ENCODE measurements at places on chromosomes 16 and 17. TPM values are rescaled to one million over a fixed set of nuclear protein-coding genes. Genes with fewer than 3 reads are reported as not detected.

Gene ZNF469
- total RNA-seq: 0.35 TPM

Gene ABCC3
- 250 TPM for total RNA-seq

Gene LITAFD
- total RNA-seq: not detected

Gene BRICD5
- total RNA-seq: 1.7 TPM

Gene KRTAP4-5
- not detected for total RNA-seq

Gene IRX3
- 14.6 TPM for total RNA-seq

Gene CD300C
- total RNA-seq: not detected

Gene CALB2
- not detected for total RNA-seq

Gene CYB561
- total RNA-seq: 29.0 TPM

Gene TACO1
- total RNA-seq: 15.4 TPM

Gene COQ7
- 28.1 TPM for total RNA-seq

Gene DPEP2NB
- not detected for total RNA-seq

Gene MPV17L
- 4.2 TPM for total RNA-seq

Gene PERCC1
- not detected for total RNA-seq

Gene PIRT
- total RNA-seq: not detected

Gene KRTAP2-3
- total RNA-seq: 5.9 TPM

Gene TAT
- not detected for total RNA-seq

Gene MLKL
- 11.8 TPM for total RNA-seq

Gene CTRB1
- total RNA-seq: not detected

Gene HOXB4
- total RNA-seq: 2.1 TPM

Gene ASIC2
- total RNA-seq: 2.1 TPM

Gene CASKIN1
- total RNA-seq: 0.15 TPM

Gene CHST6
- 1.1 TPM for total RNA-seq

Gene CSH2
- not detected for total RNA-seq

Gene GPR139
- not detected for total RNA-seq

Gene CLEC18C
- 4.3 TPM for total RNA-seq

Gene FOXC2
- 0.17 TPM for total RNA-seq

Gene TP53TG3B
- total RNA-seq: not detected

Gene ZG16
- total RNA-seq: not detected

Gene GPR179
- under 0.01 TPM for total RNA-seq

Gene CLEC18A
- total RNA-seq: 1.6 TPM

Gene CCL15
- total RNA-seq: not detected

Gene PDILT
- not detected for total RNA-seq

Gene SCIMP
- not detected for total RNA-seq
